ENCODE measurements at places on chromosomes 5 and 9.

GRCh38 chr5:170582644-170583330 is 79.0 kb downstream of the KCNIP1 start:
- DNase-seq = no peak

DNA sequence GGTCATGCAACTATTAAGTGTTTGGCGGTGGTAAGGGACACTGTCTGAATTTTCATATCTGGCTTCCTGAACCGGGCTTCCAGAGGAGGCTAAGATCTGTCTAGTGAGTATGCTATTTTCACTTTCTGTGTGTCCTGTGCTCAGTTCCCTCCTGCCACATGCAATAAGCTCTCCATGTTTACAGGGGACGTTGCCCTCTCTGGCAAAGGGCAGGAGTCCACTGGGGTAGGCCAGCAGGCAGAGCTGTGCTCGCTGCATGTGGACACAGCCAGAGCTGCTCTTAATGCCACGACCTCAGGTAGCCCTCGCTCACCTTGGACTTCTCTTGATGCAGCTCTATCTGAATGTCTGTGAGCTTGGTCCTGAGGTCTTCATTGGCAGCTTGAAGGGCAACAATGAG is 111.2 kb downstream of the JAKMIP2 start:
- DNase-seq = no peak

DNA sequence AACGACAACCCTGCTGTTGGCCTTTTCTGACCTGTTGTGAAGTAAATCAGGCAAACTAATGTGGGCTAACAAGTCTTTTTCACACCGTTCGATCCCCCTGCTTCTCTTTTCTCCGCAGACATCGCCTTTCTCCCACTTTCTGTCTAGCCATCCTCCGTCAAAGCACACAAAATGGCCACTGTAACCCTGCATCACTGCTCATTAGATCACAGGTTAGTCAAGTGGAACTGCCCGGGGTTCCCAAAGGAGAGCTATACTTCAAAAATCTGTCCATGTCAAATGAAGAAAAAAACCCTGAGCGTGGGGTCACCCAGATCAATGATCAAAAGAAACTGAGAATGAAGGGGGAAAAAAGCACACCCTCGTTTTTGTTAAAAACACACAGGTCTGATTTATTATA is 212.1 kb downstream of the ARL15 start:
- DNase-seq = no peak

DNA sequence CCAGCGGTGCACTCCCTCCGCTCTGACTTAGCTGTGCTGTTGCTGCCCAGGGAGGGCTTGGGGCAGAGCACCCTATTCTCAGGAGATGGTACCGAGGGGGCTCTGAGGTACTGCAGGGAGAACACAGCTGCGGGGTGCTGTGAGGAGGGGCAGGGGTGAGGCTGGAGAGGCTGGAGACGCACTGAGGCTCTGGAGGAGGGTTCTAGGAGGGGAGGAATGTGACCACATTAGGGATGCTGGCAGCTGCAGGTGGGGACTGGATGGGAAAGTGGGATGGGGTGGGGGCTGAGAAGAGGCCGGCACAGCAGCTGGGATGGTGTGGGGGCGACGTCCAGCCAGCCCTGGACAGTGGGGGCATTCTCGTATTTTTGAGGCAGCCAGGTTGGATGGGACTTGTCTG is 20.9 kb downstream of the NCS1 start:
- DNase-seq = no peak

DNA sequence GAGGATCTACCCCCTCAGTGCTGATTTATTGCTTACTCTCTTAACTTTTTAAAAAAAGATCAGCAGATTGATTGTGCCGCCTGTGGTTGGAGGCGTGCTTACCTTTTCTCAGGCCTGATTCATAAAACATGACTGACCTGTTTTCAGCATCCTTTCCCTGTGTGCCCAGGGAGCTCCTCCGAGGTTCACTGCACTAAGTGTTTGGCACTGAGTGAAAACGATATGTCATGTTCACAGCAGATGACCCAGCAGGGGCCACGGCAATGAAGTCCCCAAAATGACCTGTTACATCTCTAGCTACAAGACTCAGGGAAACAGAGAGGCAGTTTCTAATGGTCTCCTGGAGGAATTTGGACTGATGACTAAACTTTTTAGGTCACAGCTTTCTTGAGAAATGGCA is 69.9 kb downstream of the INSYN2B start:
- DNase-seq = no peak

DNA sequence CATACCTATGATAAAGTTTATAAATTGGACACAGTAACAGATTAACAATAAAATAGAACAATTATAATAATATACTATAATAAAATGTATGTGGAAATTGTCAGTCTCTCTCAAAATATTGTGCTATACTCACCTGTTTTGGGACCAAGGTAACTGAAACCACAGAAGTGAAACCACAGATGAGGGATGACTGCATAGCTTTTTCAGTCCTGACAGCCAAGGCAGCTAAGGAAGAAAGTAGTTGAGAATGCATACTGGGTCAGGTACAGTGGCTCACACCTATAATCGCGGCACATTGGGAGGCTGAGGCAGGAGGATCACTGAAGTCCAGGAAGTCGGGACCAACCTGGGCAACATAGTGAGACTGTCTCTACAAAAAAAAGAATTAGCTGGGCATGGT is 8.9 kb downstream of the SRP19 start:
- DNase-seq = no peak

- DNase-seq = no peak
Measured at GRCh38 chr9:135766251-135766650, 64.3 kb downstream of the KCNT1 start.

GRCh38 chr5:163401271-163401670 is 36.1 kb upstream of the CCNG1 start:
- DNase-seq = no peak

- DNase-seq = no peak
Measured at GRCh38 chr9:107943901-107944300, 454.3 kb upstream of the KLF4 start.

- no peak for DNase-seq
Measured at GRCh38 chr9:2041736-2042135, 26.6 kb downstream of the SMARCA2 start.

GRCh38 chr5:143142596-143143435 is 260.7 kb downstream of the NR3C1 start:
- peak; percentile 51 for DNase-seq

GRCh38 chr9:105818903-105819302 is 124.6 kb downstream of the TMEM38B start:
- no peak for DNase-seq

Data from HTR-8/SVneo (cell line).